A549 treated with DMSO at 1 μM for 4 hours (cell line): ENCODE measurements at places on chromosomes 4 and X. TPM values are rescaled to one million over a fixed set of nuclear protein-coding genes. Genes with fewer than 3 reads are reported as not detected.

The TSPAN7 gene
- total RNA-seq = 2.9 to 3.6 TPM (median 3.2 TPM) in 5 replicates

The MBNL3 gene
- total RNA-seq = not detected in 5 replicates

The CCKAR gene
- not detected in 5 replicates for total RNA-seq

The TRO gene
- total RNA-seq = 0.47 to 0.88 TPM (median 0.64 TPM) in 5 replicates

The ELK1 gene
- total RNA-seq = 34.1 to 38.7 TPM (median 37.6 TPM) in 5 replicates

The TRIML2 gene
- total RNA-seq = 58.5 to 93.3 TPM (median 72.4 TPM) in 5 replicates

The ZC4H2 gene
- total RNA-seq = 1.8 to 2.5 TPM (median 2.1 TPM) in 5 replicates

The IDUA gene
- 8.7 to 14.1 TPM (median 12.7 TPM) in 5 replicates for total RNA-seq

The AFP gene
- 1.7 to 2.6 TPM (median 1.9 TPM) in 5 replicates for total RNA-seq

The MAP9 gene
- total RNA-seq = 4.7 to 8.3 TPM (median 6.7 TPM) in 5 replicates

The SLC10A6 gene
- total RNA-seq = not detected in 5 replicates

The LDB2 gene
- not detected in 5 replicates for total RNA-seq

The PRPS2 gene
- 33.7 to 49.2 TPM (median 45.7 TPM) in 5 replicates for total RNA-seq
